ENCODE measurements at places on chromosomes 3 and 15. TPM values are rescaled to one million over a fixed set of nuclear protein-coding genes. Genes with fewer than 3 reads are reported as not detected.

SPSB4 gene
- not detected for total RNA-seq

CSPG4 gene
- 62.4 TPM for total RNA-seq

DCLK3 gene
- not detected for total RNA-seq

CAND2 gene
- total RNA-seq, result 32.1 TPM

ATP8B4 gene
- total RNA-seq, result 34.9 TPM

RNF123 gene
- total RNA-seq, result 10.9 TPM

ITIH4 gene
- total RNA-seq, result 5.3 TPM

CCR8 gene
- not detected for total RNA-seq

TM4SF4 gene
- total RNA-seq, result 5.6 TPM

NCEH1 gene
- 5.8 TPM for total RNA-seq

LNP1 gene
- total RNA-seq, result not detected

CFAP91 gene
- total RNA-seq, result 58.4 TPM

EFHB gene
- total RNA-seq, result 1.2 TPM

LTF gene
- total RNA-seq, result 0.59 TPM

MASP1 gene
- total RNA-seq, result 25.3 TPM

KLHL40 gene
- not detected for total RNA-seq

IQCF5 gene
- not detected for total RNA-seq

SNX33 gene
- 41.2 TPM for total RNA-seq

CYP19A1 gene
- not detected for total RNA-seq

SLC9C1 gene
- 1.7 TPM for total RNA-seq

SPINK8 gene
- total RNA-seq, result not detected

GUCA1C gene
- total RNA-seq, result not detected

CCDC39 gene
- not detected for total RNA-seq

DAPK2 gene
- total RNA-seq, result 5.3 TPM

TTC21A gene
- total RNA-seq, result 6.2 TPM

NEK10 gene
- total RNA-seq, result 8.3 TPM

SPRED1 gene
- 23.8 TPM for total RNA-seq

ACAD11 gene
- total RNA-seq, result 115 TPM
